ENCODE measurements at places on chromosomes 3 and 15.
A peak's percentile ranks its signal among the peaks of the same experiment; 100 is the strongest.

DNA sequence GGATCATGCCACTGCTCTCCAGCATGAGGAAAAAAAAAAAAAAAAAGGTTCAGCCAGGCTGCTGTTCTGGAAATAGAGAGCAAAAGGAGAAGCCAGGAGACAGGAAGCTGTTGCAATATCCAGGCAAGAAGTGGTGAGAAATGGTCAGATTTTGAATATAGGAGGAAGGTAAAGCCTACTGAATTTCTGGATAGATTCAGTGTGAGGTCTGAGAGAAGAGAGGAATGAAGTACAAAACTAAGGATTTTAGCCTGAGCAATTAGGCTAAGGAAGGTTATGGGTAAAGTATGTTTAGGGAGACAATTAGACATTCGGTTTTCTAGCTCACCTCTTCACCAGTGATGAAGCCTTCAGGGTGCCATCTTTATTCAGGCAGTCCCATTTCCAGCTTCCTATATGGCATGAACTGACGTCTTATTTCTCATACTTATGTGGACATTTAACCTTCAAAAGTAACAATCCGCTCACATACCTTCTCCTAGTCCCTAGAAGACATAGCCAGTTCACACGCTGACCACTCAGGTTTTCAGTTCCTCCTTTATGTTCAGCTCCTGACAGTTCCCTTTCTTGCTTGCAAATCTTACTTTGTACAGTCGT is 57.2 kb downstream of the KIF9 start:
- no peaks in the 10 kb centered on the region for H3K36me3 ChIP-seq
- peaks cover 15% of the 10 kb centered on the region for H3K4me1 ChIP-seq
- no peaks in the 10 kb centered on the region for H3K27me3 ChIP-seq
- no peak for DNase-seq
- no peak overlapping the region for H3K4me3 ChIP-seq

DNA sequence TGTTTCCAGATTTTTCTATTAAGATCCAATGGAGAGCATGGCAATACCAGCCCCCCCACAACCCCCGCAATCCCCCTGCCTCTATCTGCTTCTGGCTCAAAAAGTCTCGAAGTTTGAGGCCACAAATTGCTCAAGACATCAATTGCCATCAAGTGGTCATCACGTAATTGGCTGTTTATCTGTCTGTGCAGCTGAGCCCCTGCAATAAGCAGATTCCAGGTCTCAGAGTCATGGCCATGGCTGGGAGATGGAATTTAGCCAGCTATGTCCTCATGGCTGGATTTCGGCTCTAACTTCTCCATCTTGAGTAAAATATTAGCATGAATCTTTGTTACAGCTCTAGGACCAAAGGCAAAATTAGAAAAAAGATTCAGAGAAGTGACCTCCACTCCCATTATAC is 22.7 kb downstream of the SSUH2 start:
- H3K27ac ChIP-seq = no peak overlapping the region
- DNase-seq = no peak
- no peak overlapping the region for H3K4me3 ChIP-seq
- H3K36me3 ChIP-seq = no peaks in the 10 kb centered on the region
- peaks cover 11% of the 10 kb centered on the region for H3K4me1 ChIP-seq

- no peak overlapping the region for H3K4me3 ChIP-seq
- no peak for DNase-seq
- no peak overlapping the region for H3K27ac ChIP-seq
- no peaks in the 10 kb centered on the region for H3K4me1 ChIP-seq
Observed at GRCh38 chr15:25880411-25880810, 17.3 kb upstream of the ATP10A start.

DNA sequence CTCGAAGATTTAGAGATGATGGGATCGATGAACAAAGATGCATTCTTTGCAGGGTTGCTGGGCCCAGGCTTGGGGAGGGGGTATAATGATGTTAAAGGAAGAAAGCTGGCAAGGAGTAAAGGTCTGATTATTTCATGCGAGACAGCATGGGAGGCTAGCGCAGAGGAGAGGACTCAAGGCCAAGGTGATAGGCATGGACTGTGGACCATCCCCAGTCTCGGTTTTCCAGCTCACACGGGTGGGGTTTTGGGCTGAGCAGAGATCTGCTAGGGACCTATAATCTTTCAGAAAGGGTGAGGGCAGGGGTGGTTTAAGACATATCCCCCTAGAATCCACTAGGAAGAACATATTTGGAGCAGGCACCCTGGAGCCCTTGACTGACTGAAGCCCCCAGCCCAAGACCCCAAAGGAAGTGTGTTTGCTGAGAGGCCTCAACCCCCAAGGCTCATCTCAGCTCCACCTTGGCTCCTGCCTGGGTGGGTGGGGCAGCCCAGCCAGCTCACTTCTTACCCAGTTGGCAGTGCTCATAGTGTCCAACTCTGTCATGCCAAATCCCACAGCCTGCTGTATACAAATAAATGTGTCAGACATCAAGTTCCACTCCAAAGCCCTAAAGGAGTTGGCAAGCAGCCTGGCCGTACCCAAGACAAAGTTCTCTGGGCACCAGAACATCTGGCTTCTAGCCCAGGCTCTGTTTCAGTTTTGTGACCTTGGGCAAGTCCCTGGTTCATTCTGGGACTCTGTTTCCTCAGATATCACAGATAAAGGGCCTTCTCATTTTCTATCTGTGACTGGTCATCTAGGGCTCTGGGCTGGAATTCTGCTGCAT is 17.9 kb downstream of the ACSBG1 start:
- H3K4me1 ChIP-seq = no peaks in the 10 kb centered on the region
- DNase-seq = no peak
- no peak overlapping the region for H3K27ac ChIP-seq
- H3K4me3 ChIP-seq = no peak overlapping the region
- no peaks in the 10 kb centered on the region for H3K27me3 ChIP-seq

GRCh38 chr3:182440101-182440500 is 353.2 kb upstream of the ATP11B start:
- no peaks in the 10 kb centered on the region for H3K4me1 ChIP-seq
- H3K27me3 ChIP-seq = no peaks in the 10 kb centered on the region
- no peaks in the 10 kb centered on the region for H3K36me3 ChIP-seq
- no peak overlapping the region for H3K27ac ChIP-seq
- no peak overlapping the region for H3K4me3 ChIP-seq

DNA sequence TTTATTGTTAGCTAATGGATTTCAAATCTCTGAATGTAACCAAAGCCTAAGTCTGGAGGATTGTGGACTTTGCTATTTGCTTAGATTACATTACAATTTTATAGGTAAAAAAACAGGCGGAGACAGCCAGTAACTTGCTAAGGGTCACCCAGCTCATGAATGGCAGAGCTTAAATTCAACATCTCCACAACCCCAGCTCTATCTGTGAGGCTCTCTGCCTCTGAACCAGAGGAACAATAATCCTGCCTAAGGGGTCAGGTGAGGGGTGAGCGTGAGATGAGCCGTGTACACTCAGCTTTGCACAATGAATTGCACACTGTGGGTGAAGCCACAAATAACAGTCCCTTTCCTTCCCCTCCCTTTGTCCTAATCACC is 69.8 kb upstream of the SPATA12 start:
- DNase-seq = no peak
- no peak overlapping the region for H3K4me3 ChIP-seq
- H3K36me3 ChIP-seq = no peaks in the 10 kb centered on the region
- peaks cover 6% of the 10 kb centered on the region for H3K4me1 ChIP-seq

GRCh38 chr15:73249499-73249898 is 119.3 kb downstream of the HCN4 start:
- DNase-seq = no peak
- no peaks in the 10 kb centered on the region for H3K36me3 ChIP-seq
- no peaks in the 10 kb centered on the region for H3K27me3 ChIP-seq
- H3K27ac ChIP-seq = no peak overlapping the region
- no peak overlapping the region for H3K4me3 ChIP-seq

GRCh38 chr15:85708402-85708941 is 86.3 kb downstream of the KLHL25 start:
- H3K4me1 ChIP-seq = peaks cover 44% of the 10 kb centered on the region
- no peaks in the 10 kb centered on the region for H3K27me3 ChIP-seq
- DNase-seq = no peak
- H3K36me3 ChIP-seq = peaks cover 63% of the 10 kb centered on the region
- H3K4me3 ChIP-seq = no peak overlapping the region
- peak overlapping the region; percentile 98 for H3K27ac ChIP-seq

Data from natural killer cell (primary cell).